Astrocyte (in vitro differentiated cells and primary cell): ENCODE measurements at places on chromosomes 5 and 9.

DNA sequence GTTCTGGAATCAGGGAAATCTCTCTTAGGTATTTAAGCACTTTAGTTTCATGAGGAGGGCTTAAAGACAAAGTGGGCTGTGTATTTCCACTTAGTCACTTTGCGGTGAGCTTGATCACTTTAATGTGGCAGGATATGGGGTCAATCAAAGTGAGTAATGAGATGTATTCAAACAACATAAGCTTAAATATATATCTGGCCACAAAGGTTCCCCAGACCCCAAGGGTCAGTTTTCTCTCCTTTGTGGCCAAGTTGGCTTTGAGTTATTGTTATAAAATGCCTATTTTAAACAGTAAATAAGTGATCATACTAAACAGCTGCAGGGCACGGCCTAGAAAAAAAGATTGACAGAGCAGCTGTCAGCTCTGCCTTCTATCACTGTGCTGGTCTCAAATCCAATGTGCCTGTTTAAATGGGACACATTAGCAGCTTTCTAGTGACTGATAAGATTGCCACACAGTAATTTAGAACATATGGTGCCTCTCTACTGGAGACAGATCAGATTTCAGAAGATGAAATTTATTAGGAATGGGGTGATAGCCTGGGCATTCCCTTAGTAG lies 363.9 kb downstream of the AGTPBP1 start:
- DNase-seq, result peak; percentile 69

GRCh38 chr9:14314424-14314928 lies 535 bp upstream of the NFIB start:
- peak; percentile 95 for DNase-seq

GRCh38 chr5:21889581-21889980 lies 963.6 kb downstream of the CDH12 start:
- DNase-seq, result no peak

DNA sequence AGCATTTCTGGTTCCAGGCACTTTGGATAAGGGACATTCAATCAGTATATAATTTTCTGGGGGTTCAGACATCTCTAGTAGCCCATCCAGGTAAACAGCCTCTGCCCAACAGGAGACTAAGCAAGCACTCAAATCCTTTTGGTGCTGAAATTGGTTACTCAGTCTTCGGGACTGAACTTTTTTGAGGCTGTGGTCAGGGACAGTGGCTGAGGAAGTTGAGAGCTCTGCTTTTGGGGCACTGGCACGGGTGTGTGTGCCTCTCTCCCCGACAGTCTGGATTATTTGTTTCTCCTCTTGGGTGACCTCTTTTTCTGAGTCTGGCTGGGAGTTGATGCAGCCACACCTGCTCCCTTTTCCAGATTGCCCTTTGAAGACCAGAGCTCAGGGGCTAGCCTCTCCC lies 47.6 kb downstream of the ACER2 start:
- no peak for DNase-seq

DNA sequence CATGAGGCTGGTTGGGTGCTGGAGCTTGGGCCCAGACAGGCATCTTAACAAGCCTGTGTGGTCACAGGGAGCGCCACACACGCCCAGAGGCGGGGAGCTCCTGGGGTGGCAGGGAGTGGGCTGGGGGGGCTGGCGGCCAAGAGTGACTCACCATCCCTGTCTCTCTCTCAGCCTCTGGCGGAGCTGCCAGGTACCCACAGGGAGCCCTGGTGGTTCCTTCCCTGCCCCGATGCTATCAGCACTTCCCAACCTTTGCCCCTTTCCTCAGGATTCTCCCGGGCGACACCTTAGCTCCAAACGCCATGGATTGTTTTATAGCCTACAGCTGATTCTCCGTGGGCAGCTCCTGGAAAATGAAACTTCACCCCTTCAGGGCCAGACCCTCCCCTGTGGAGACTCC lies 5.5 kb downstream of the SLC9A3 start:
- DNase-seq, result no peak

GRCh38 chr5:1564182-1564748 lies 40.5 kb upstream of the LPCAT1 start:
- peak; percentile 60 for DNase-seq

GRCh38 chr9:36504156-36504555 lies 68.5 kb upstream of the MELK start:
- no peak for DNase-seq

DNA sequence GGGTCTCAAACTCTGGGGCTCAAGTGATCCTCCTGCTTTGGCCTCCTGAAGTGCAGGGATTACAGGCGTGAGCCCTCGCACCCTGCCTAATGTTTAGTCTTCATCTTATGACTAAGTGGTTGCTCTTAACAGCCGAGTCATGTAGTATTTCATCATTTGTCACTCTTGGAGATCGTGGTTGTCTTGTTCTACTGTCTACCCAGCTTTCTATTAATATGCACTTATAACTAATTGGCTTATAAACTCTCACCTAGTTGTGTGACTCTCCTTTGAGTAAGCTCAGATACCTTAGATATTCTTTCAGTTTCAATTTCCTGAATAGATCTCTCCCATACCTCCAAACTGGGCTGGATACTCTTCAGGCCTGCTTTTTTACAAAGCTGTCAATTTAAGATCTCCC lies 19.9 kb downstream of the SLC44A1 start:
- no peak for DNase-seq

- DNase-seq, result no peak
Measured at GRCh38 chr5:63959177-63959982, 2.9 kb downstream of the HTR1A start.
